ENCODE measurements at places on chromosomes 7 and 10.

GRCh38 chr10:99531026-99531695, 1.6 kb upstream of the NKX2-3 start:
- no peak for DNase-seq

GRCh38 chr7:98130959-98131358, 24.3 kb downstream of the LMTK2 start:
- no peak for DNase-seq

GRCh38 chr10:63515002-63515763, 6.0 kb upstream of the REEP3 start:
- DNase-seq, result no peak

- DNase-seq, result no peak
These were observed 117.0 kb downstream of the ADCY1 start for GRCh38 chr7:45691155-45691656.

- DNase-seq, result no peak
These were observed 3.9 kb upstream of the NRF1 start for GRCh38 chr7:129607471-129608120.

DNA sequence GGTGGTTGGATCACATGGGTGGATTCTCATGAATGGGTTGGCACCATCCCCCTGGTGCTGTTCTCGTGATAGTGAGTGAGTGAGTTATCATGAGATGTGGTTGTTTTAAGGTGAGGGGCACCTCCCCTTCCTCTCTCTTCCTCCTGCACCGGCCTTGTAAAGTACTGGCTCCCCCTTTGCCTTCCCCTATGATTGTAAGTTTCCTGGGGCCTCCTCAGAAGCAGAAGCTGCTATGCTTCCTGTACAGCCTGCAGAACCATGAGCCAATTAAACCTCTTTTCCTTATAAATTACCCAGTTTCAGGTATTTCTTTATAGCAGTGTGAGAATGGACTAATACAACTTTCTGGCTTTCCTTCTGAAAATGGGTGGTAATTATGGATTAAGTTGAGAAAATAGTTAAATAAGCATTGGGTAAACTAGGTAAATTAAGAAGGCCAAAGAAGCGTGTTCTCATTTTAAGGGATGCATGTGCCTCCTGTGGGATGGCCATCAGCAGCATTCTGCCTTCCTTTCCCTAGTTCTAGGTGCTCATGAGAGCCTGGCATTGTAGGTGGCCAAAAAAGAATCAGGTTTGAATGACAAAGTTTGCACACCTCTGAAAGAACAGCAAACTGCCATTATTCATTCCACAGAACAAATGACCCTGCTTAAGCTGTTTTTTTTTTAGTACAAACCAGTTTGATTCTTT, 241.4 kb upstream of the CCDC6 start:
- DNase-seq, result no peak

- DNase-seq, result no peak
These were observed 332.3 kb downstream of the GATA3 start for GRCh38 chr10:8386781-8387180.
